ENCODE measurements at places on chromosomes 6 and 20.

GRCh38 chr20:47347661-47348435, 8.7 kb downstream of the ZMYND8 start:
- DNase-seq = no peak

- DNase-seq = no peak
Observed at GRCh38 chr6:56988145-56988544, 33.2 kb downstream of the BEND6 start.

- peak; percentile 4 for DNase-seq
Observed at GRCh38 chr6:77620278-77620882, 32.5 kb upstream of the MEI4 start.

- DNase-seq = no peak
Observed at GRCh38 chr6:34176261-34177031, 30.6 kb upstream of the GRM4 start.

GRCh38 chr6:113397236-113397635, 459.9 kb upstream of the MARCKS start:
- no peak for DNase-seq

DNA sequence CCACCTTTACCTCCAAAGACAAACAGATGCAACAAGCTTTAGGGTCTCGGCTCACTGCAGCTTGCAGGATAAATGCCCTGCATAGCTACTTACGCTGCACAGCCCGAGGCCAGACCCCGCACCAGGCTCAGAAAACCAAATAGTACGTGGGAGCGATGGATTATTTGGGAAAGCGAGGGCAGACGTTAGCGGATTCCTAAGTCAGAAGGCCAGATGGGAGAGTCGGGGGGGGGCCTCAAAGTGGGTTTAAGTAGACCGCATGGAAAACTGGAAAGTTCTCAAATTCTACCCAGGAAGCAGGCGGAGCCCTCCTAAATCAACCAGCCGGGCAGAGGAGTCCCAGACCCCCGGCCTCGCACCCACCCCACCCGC, 382 bp downstream of the SFT2D1 start:
- no peak for DNase-seq

DNA sequence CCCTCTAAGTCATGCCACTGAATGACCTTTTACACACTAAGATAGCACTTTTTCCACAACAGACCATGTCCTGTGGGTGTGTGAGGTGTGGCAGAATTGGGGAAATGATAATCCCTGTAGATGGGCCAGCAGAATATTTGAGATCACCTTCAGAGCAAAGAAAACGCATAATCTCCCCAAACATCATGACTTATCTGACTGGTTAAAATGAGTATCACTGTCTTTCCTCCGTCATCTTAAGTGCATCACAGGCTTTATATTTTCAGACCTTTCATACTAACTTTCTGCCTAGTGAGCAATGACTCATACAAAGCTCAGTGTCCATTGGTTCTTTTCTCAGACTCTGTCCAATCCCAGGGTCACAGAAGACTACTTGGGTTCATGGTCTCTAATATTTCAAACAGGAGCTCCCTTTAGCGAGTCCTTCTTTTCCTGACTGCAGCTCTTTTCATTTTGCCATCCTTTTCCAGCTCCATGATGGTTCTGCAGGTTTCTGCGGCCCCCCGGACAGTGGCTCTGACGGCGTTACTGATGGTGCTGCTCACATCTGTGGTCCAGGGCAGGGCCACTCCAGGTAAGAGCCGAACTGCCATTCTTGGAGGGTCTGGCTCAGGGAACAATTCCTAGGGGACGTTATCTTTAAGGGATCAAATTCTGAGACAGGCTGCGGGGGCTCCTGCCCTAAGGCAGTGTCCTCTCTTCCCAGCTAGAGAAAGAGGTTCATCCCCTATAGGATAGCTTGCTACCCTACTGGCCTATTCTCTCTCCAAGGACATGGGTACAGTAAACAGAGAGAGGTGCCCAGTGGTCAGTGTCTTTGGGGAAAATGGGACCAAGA, at the start of gene HLA-DPB1:
Gene HLA-DPB1, plus strand, starts transcription at position 423 of the 838 bp plus-strand sequence. Its CDS starts 52 bp downstream, at position 475.
- DNase-seq = no peak
